ENCODE measurements at places on chromosomes 5 and 9.

- DNase-seq: no peak
These were observed 114.5 kb downstream of the SLC25A46 start for GRCh38 chr5:110853267-110853666.

GRCh38 chr5:135344349-135344748 is 54.7 kb downstream of the MACROH2A1 start:
- DNase-seq: no peak

DNA sequence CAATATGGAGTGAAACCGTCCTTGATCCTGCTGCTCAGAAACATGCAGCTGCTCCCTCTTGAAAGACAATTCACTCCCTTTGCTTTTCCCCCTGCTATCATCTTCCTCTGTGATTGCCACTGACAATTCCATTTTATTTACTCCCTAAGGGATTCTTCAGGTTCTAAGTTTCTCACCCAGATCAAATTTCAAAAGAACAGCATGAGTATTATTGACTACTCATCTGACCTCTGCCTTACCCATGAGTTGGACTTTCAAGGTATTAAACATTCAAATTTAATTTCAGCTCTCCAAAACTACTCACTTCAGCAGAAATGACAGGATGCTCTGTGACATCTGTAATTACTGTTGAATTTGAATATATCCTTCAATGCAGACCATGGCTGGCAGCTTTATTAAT is 236.5 kb upstream of the HAPLN1 start:
- no peak for DNase-seq

DNA sequence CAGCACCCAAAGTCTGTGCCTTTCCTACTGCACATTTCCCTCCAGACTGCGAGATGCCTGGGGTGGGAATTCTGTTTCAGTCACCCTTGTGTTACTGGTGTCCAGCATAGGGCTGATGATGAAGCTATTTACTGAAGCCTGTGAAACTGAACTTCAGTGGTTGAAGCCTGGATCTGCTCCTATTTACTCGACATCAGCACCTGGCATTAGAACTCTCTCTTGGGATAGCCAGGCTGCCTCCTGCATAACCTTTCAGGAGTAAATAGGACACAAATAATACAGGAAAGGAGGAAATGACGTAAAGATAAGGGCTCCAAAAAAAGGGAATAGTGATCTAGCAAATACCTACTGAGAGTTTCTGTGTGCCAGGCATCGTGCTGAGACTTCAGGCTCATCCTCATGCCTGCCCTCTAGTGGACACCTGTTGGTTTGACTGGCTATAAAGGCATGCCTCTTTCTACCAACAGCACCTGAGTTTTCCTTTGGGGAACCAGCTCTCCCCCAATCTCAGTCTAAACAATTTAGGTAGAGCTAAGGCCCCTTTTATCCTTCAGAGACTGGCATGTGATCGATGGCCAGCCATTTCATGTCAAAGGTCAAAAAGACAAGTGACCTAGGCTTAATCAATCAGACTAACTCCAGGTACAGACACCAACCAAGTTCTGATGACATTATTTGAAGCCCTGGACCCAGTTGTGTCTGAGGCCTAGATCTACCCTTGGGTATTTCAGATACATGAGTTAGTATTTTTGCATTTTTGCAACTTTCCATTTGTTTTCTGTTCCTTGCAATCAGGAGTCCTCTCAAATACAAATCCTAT is 192.1 kb upstream of the TRIM32 start:
- DNase-seq: no peak

DNA sequence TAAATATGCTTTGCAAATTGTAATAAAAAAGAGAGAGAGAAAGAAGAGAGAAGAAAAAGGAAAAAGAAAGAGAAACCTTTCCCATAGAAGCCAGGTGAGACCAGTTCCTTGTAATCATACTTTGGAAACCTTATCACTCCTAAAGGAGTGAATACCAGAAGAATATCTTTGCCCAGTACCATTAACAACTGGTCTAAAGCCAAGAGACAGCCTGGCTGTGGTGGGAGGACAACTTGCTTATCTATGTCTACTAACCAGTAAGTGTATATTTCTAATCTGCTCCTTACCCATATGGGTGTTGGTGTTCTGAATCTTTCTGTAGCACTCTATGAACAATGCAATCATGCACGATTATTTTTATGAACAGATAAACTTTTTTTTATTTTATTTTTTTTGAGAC is 10.5 kb upstream of the TXN start:
- DNase-seq: no peak

DNA sequence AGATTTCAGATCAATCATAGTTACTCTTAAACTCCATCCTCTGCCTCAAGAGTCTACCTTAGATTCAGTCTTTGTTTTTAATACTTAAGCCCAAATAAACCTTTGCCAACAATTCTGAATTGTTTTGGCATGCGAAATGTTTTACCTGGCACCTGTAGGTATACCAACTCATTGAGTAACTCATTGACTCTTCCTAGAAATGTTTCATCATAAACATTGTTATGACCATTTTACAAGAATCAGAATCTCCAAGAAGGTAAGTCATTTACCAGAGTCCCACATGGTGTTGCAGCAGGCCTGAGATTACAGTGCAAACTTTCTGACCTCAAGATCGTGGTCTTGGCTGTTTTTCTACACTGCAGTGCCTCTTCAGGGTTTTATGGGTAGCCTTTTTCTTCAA is 750.4 kb downstream of the BRINP1 start:
- no peak for DNase-seq

DNA sequence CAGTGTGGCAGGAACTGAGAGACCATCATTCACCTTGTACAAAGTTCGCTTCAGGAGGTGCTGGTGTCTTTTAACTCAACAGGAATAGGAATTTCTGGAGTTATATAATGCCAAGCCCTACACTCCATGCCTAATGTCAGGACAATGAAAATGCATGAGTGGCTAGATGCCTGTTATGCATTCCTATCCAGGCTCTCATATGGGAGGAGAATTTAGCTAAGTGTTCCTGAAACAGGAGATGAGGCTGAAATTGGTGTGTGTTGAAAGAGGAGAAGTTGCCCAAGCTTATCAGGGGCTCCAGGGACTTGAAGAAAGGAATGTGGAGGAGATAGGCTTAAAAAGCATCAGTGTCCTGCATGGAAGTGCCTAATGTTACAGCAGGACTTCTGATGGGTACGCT is 26.8 kb upstream of the PRUNE2 start:
- DNase-seq: no peak

GRCh38 chr5:82405161-82405560 is 127.0 kb upstream of the RPS23 start:
- no peak for DNase-seq

DNA sequence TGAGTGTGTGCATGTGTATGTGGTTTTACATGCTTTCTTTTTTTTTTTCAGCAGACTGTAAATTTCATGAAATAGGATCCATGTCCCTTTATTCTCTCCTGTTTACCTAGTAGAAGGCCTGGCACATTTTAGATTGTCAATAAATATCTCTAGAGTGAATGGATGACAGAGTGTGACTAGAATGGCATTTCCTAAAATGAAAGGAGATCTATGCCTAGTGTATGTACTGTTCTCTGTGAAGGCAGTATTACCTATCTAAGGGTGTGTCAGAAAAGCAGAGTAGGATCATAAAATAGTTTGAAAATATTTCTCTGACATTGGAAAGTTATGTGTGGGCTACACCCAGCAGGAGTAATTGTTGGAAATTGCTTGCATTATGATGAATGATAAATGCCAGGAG is 1876.0 kb upstream of the C9orf72 start:
- DNase-seq: no peak

DNA sequence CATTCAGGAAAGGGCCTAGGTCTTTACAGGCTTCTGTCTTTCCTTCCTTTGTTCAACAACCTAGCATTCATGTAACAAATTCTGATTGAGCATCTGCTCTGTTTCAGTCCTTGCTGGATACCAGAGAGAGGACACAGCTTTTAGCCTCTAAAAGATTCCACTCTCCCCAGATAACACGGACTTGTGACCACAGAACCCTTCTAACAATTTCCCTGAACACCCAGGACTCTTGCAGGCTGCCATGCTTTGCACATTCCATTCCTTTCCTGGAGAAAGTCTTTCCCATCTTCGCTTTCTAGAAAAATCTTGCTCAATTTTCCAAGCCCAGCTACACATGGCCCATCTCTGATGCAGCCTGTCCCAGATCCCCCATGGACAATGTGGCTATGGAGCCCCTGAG is 310.9 kb downstream of the ACTL7B start:
- DNase-seq: no peak

GRCh38 chr5:172544371-172545095 is 90.2 kb upstream of the SH3PXD2B start:
- no peak for DNase-seq

DNA sequence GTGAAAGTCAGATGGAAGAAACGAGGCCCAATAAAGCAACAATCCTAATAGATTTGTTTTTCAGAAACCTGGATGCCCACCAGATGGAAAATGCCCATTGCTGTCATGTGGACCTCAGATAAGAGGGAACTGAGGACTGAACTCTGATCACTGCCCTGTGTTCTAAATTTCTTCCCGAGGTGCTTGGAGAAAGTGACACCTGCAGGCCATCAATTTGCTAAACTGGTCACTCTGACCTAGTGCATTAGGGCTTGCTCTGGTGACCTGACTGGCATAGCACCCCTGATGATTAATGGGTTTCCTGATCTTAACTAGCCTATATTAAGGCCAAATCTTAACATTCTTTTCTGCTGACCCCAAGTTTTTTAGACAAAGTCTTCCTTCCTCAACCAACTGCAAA is 32.4 kb upstream of the VDAC1 start:
- DNase-seq: no peak

DNA sequence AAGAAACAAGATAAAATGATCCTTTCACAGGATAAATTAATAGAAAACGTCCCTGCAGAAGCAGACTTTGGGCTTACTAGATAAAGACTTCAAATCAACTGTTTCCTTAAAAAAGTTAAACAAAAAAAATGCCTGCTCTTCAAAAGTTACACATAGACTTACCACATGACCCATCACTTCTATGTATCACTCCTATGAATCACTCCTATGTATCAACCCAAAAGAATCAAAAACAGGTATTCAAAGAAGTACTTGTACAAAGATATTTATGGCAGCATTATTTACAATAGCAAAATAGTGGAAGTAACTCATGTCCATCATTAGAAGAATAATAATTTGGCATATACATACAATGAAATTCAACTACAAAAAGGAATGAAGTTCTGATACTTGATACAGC is 56.3 kb upstream of the PRDM9 start:
- no peak for DNase-seq

DNA sequence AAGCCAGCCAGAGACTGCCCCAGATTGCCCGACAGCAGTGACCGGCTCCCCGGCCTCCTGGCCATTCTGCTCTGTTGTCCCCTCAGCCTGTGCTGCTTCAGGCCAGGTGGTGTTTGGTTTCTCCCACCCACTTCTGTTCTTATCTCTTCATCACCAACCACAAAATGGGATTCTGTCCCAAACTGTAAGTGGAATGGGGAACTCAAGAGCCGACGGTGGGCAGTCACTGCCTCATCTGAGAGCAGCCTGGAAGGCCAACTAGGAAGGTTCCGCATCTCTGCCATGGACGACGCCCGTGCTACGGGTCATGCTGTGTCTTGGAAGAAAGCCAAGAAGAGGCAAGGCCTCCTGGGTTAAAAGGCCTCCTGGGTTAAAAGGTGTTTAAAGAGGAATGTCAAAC is 219.0 kb upstream of the PIK3R1 start:
- no peak for DNase-seq

GRCh38 chr9:136805207-136805740 is 2.5 kb upstream of the RABL6 start:
- DNase-seq: no peak

GRCh38 chr5:168984135-168984675 is 316.7 kb downstream of the SLIT3 start:
- DNase-seq: no peak

DNA sequence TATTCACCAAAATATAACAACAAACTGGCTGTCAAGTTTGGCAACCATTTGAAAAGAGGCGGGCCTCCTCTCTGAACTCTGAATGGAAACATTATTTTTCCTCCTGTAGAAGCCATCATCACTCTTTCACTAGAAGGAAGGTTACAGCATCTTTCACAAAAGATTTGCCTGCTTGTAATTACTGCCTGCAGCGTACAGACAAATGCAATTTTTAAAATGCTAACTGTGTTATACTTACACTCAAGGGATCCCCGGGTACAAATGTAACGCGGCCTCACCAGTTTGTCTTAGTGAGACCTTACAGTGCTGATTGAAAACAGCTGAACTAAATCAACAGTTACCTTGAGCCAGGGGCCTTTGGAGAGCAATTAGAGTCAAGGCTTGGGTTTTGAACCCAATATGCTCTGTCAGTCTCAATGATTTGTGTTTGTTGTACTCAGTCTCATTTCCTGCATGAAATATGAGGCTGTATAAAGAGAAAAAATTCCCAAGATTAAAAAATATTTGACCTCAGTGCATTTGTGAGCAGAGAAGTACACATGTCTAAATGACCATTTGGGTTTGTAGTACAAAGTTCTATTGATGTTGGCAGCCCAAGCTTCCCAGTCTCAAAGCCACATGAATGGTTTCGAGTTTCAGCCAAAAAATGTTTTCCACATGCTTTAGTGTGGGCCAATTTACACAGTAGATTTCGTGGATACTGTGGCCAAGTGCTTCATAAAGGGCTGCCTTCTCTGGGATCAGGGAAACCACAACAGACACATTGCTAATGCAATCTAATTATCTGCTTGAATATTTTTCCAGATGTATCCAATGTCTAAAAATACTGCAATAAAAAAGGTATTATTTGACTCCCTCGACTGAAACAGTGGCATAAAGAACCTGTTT is 500.0 kb downstream of the SPATA31D1 start:
- DNase-seq: no peak

- DNase-seq: no peak
These were observed 69.3 kb downstream of the SNX30 start for GRCh38 chr9:112819635-112820496.

- DNase-seq: no peak
These were observed 26.8 kb upstream of the GABRP start for GRCh38 chr5:170756691-170757090.

- no peak for DNase-seq
These were observed 81.1 kb downstream of the FAM174A start for GRCh38 chr5:100616291-100616690.

DNA sequence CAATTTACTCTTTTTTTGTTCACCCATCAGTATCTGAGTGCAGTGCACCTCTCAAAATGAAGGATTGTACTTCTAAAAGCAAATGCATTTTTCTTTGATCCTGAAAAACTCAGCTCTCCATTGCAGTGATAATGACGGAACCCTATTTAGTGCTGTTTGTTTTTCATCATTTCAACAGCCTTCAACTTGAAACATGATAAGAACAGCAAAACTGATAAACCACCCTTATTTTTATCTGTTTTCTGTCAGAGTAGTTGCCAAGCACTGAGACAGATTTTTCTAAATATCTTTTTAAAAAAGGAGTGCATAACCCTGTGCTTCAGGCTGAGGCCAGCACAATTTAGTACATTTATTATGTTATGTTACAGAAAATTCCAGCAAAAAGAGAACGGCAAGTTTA is 549.8 kb upstream of the DMAC1 start:
- DNase-seq: no peak

DNA sequence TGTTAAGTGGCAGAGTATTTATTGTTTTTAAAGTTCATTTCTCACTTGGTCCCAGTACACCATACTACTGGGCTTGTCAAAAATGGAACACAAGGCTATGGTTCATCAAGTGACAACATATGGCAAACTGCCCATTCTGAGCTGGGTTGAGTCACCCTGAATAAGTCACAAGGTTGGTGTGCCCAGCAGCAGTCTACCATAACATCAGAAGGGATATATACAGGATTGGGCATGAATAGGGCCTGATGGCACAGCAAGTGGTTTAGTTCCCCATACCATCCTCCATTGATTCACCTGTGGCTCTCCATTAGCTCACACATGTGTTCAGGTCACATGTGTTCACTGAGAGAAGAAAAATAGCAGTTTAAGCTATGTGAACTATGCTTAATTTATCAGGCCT is 249.8 kb upstream of the PRDM9 start:
- no peak for DNase-seq

GRCh38 chr9:71746758-71747125 is 21.6 kb downstream of the CEMIP2 start:
- no peak for DNase-seq

All from GOT3 (cell line).